NCI-H2081 treated with DMSO at 0.1 percent for 48 hours (cell line): ENCODE measurements at places on chromosomes 13 and 19.

DNA sequence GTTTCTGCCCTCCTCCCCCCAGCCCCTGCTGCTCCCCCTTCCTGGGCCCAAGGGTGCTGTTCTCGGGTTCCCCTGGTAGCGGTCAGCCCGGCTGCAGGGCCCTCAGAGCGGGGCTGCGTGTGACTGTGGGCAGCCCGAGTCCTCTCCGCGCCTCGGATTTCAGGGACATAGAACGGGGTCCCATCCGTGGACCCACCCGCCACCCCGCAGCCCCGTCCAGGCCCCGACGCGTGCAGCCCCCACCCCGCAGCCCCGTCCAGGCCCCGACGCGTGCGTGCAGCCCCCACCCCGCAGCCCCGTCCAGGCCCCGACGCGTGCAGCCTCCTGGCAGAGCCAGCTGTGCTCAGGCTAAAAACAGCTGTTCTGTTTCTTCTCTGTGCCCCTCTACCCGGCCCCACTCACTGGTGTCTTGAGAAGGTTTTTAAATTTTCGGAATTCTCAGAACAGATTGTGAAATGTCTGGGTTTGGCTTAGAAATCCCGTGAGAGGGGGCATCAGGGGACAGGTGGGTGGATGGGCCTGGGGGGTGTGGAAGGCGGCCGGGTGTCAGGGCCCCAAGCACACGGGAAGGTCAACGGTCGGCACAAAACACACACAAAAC lies 5.5 kb upstream of the PRTN3 start:
- no peak for DNase-seq

DNA sequence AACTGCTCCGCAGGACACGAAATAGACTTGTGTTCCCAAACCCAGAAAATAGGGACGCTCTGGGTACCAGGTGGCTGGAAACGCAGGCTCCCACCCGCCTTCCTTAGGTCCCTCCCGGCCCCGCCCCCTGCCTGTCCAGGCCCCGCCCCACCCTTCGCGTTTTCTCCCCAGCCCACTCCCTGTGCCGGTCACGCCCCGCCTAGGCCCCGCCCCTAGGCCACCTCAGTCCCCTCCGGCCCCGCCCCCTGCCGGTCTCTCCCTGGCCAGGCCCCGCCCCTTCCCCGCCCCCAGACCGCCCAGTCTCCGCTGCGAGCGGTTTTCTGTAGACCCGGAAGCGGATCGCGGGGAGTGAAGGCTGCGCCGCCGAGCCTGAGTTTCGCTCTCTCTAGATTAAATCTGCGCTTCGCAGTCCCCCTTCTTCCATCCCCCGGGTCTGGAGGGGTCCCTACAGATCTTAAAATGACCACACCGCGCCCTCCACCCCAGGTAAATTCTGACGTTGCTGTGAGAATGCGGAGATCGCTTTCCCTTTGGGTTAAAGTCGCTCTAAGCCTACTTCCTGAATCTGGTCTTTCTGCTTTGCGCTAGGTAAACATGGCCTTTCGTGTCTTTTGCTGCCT lies 3.7 kb upstream of the ZNF665 start:
- no peak for DNase-seq

GRCh38 chr13:46778095-46778494 lies 18.9 kb downstream of the ESD start:
- no peak for DNase-seq

DNA sequence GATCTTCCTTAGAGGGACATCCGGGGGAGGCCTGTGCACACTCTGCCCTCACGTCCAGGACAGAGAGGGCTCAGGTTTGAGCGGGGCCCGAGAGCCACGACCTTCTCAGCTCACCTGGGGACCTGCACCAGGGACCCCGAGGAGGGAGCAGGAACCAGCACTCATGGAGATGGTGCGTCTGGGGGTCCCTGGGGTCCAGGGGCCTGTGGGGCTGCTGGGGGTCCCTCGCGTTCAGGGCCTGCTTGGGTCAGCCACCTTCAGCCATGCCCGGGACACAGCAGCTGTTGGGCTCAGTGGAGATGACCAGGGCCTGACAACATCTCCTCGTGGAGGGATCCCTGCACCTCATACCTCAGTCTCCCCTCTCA lies 47.1 kb downstream of the TMEM255B start:
- no peak for DNase-seq

DNA sequence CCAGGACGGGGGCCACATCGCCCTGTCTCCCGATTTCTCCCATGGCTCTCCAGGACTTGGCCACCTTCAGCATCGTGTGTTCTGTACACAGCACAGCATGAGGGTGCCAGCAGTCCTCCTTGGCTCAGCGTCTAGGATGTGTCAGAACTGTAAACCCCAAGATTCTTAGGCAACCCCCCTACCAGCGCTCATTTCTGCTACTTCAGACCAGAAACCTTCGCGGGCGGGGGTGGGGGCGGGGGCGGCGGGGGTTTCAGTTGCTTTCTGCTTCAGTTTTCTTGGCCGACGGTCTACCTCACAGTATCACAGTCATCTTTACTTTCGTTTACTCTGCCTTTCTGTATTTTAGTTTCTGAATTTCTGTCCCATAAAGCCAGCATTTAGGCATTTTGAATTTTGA lies 82.4 kb downstream of the GGACT start:
- no peak for DNase-seq

DNA sequence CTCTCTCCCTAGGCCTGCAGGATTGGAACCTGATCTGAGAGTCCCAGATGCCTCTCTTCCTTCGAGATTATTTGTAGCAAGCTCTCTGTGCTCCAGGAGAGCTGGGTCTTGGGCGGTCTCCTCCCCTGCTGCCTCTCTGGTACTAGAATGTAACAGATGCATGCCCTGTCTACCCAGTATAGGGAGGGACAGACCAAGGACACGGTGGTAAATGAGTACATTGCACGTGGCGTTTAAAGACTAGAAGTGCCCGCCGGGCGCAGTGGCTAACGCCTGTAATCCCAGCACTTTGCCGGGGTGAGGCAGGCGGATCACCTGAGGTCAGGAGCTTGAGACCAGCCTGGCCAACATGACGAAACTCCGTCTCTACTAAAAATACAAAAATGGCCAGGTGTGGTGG lies 11.7 kb downstream of the SLC27A1 start:
- DNase-seq: no peak

- DNase-seq: no peak
Measured at GRCh38 chr13:40492511-40492910, 173.9 kb downstream of the FOXO1 start.

- DNase-seq: no peak
Measured at GRCh38 chr19:16274447-16274846, 50.2 kb upstream of the KLF2 start.

DNA sequence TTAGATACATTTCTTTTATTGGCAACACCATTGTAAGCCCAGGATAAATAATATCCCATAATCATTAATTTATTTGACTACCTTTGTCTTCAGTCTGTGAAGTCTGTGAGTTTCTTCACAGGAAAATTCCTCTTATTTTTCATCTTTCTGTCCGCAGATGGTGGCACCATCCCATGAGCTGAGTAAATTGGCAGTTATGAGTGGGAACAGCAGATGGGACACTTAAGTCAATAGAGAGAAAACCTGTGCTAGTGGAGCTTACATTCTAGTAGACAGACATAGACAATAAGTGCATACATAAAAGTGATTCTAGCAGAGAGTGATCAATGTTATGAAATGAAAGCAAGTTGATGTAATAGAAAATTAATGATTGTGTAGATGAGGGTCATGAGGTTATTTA lies 638.2 kb upstream of the MIR17HG start:
- no peak for DNase-seq

GRCh38 chr19:4897146-4897545 lies 5.5 kb downstream of the ARRDC5 start:
- DNase-seq: no peak

GRCh38 chr13:29542381-29542780 lies 53.1 kb downstream of the SLC7A1 start:
- DNase-seq: no peak
